ENCODE measurements at places on chromosomes 3 and 15.
A peak's percentile ranks its signal among the peaks of the same experiment; 100 is the strongest.

DNA sequence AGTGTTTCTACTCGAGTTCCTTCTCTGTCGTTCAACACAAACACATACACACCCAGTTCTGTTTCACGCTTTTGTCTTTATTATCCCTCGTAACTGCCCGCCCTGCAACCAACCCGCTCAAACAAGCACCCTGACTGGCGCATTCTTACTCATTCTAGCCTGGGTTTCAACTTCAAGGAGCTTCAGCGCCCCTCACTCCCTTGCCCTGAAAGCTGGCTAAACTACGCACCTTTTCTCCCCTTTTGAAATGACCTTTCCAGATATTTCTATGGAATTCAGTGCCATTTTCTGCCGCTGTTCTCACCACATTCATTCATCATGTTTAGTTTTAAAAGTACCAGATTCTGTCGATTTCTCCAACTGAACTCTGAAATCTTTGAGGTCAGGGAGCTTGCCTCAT, 653 bp upstream of the MFSD1 start:
- no peak for DNase-seq

GRCh38 chr3:182716114-182716688, 77.1 kb upstream of the ATP11B start:
- no peak for DNase-seq

- no peak for DNase-seq
Measured at GRCh38 chr15:98402486-98402885, 245.9 kb upstream of the IGF1R start.

- no peak for DNase-seq
Measured at GRCh38 chr15:91864664-91865063, 11.2 kb downstream of the SLCO3A1 start.

GRCh38 chr3:64595253-64595694, 92.5 kb downstream of the ADAMTS9 start:
- peak; percentile 100 for DNase-seq

DNA sequence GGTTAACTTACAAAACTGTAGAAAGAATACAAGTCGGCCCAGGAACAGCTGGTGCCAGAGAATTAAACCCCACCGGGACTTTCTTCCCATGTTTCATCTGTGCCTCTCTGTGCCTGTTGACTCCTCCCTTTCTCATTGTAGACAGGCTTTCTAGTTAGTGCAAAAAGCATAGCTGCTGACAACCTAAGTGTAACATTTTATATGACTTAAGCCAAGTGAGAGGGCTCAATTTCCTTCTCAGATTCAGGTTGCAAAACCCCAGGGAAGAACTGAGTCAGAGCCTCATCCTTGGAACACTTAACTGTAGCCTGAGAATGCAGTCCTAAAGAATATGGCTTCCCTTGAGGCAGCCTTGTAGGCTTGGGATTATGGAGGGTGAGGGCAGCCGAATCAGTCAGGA, 302.5 kb upstream of the AZI2 start:
- DNase-seq, result peak; percentile 67

- no peak for DNase-seq
Measured at GRCh38 chr3:29338377-29338776, 57.5 kb downstream of the RBMS3 start.

GRCh38 chr3:78086150-78086549, 1046.3 kb downstream of the ROBO2 start:
- no peak for DNase-seq

- DNase-seq, result no peak
Measured at GRCh38 chr3:113963879-113964278, 16.1 kb downstream of the ZDHHC23 start.

GRCh38 chr3:190024912-190025311, 95.8 kb downstream of the P3H2 start:
- DNase-seq, result no peak

- DNase-seq, result no peak
Measured at GRCh38 chr3:78406396-78406795, 1361.4 kb downstream of the ROBO1 start.

DNA sequence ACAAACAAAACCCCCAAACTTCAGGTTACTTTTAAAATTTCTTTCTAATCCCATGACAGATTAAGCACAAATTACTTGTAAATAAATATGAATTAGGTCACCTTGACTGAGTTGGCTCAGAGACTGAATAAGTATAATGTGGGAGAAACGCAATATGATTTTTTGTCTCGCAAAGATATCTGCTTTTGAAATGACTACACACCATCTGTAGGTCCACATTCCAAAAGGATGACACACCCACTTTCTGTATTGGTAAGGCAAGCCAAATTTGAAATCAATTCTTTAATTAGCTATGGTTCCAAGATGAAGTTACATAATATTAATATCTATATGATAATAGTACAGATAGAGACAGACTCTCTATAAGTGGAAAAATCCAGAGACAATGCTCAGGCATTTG, 66.9 kb upstream of the CSPG5 start:
- no peak for DNase-seq

- no peak for DNase-seq
Measured at GRCh38 chr3:46085421-46086082, 58.3 kb upstream of the XCR1 start.

DNA sequence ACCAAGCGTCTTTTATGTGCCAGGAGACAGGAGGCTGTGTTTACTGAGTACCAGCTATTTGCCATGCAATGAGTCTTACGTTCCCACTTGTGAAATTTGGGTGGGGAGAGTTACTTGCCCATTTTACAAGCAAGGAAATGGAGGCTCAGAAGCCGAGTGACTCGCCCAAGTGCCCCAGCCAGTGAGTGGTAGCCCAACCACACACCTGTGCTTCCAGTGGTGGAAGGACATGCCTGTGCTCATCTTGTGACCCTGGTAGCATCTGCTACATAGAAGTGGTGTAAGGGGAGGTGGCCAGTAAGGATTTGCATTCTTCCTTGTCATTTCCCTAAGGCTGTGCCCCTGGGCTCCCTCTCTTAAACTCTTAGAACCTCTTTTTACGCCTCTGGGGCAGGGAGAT, 49.3 kb downstream of the FBLN2 start:
- DNase-seq, result no peak

Measured in skeletal muscle cell (primary cell).